Trophoblast cell (in vitro differentiated cells and primary cell): ENCODE measurements at places on chromosomes 5 and 9.

DNA sequence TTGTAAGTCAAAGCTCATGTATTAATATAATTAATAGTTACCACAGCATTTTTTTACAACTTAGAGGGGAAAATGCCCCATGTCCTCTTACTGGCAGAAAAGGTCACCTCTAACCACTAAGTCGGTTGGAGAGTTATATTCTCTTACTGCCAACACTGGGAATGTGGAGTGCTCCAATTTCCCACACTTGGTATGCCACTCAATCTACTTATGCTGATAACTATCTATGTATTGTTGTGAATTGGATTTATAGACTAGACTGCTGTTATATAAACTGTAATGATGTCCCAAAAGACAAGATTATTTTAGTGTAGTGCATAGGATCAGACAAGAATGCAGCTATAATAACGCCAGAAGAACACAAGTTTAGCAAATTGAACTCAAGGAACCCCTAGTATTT lies 2385.2 kb upstream of the C9orf72 start:
- DNase-seq, result no peak

DNA sequence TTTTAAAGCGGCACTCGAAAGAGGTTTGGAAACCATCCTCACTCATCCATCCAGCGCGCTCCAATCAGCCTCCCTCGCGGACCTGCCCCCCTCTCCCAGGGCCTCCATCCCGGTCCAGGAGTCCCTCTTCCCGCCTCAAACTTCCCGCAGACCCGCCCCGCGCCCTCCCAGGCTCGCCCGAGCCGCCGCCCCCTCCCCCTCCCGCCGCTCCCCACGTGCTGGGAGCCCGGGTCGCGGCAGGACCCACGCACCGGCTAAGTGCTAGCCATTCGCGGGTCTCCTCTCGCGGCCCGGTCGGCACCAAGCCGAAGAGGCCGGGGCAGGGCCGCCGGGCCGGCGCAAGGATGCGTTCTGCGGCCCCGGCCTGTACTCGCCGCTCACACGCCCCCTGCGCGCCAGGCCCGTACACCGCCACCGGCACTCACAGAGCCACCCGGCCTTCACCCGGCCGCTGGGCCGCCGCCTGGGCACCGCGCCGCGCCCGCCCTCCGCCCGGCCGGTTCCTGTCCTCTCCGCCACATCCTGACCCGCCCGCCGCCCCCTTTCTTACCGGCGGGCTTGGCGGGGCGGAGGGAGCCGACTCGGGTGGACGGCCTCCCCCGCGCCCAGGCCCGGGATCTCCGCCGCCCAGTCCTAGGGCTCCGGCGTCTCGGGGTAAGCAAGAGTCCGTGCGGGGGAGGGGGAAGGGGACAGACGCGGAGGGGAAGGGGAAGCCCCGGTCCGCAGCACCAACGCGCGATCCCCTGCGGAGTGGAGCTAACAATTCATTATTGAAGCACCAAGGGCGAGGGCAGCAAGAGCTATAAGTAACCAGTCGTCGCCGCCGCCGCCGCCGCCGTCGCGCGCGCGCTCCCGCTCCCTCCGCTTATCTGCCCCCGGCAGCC lies 576 bp downstream of the CHD1 start:
- peak; percentile 51 for DNase-seq

DNA sequence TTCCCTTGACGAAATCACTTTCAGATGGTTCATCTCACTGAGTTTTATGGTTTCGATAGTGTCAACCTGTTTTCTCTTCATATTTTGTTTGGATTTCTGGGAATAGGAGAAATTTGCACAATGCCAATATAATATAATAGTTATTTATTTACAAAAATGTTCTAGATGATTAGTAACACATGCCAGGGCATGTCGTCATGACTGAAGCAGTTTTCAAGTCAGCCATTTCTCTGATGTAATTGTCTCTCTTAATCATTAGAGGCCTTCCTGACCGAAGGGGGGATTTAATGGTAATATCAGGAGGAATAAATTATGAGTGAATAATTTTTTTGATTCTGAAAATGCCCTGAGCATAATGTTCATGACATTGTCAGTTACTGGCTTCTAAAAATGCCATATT lies 246.5 kb upstream of the ATP10B start:
- DNase-seq, result no peak

DNA sequence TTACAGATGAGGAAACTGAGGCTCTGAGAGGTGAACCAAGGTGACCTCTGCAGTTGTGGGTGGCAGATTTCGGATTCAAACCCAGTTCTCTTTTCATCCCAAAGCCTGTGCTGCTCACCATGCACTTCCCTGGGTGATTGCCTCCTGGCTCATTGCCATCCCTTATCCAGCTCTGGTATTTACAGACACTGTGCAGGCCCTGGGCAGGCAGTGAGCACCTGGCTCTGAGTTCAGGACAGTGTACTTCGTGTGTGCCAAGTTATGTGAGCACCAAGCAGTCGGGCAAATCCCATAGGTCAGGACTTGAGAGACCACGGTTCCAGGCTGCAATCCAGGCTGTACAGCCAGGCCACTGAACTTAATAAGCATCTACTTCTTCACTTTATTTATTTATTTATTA lies 1.4 kb downstream of the LRSAM1 start:
- no peak for DNase-seq

DNA sequence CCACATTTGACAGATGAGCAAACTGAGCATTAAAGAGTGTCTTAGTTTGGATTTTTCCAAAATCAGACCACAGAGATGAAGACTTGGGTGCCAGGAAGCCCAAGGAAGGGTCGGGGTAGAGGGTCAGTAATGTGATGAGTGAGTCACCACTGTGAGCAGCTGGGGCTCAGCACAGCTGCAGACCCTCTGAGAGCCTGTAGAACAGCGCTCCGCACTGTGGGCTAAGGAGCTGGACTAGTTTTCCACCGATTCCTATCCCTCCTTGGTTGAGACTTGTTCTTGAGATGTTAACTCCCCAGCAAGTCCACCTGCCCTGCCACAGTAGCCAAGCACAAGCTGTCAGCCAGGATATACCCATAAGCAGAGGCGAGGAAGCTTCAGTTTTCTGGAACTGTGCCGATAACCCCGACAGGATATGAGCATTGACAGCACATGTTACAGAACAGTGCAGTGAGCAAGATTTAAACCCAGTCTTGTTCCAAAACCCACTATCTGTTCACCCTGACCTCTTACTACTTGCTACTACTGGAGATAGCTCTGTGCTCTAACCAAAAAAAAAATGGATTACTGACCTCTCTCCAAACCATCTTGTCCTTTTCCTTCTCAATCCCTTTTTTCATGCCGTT lies 31.8 kb downstream of the EGFLAM start:
- no peak for DNase-seq

GRCh38 chr5:64576250-64576649 lies 70.4 kb downstream of the RGS7BP start:
- no peak for DNase-seq

GRCh38 chr9:133874060-133874657 lies 118.0 kb downstream of the VAV2 start:
- peak; percentile 99 for DNase-seq

- DNase-seq, result peak; percentile 70
These were observed 6.6 kb downstream of the SLC46A2 start for GRCh38 chr9:112884101-112884500.

DNA sequence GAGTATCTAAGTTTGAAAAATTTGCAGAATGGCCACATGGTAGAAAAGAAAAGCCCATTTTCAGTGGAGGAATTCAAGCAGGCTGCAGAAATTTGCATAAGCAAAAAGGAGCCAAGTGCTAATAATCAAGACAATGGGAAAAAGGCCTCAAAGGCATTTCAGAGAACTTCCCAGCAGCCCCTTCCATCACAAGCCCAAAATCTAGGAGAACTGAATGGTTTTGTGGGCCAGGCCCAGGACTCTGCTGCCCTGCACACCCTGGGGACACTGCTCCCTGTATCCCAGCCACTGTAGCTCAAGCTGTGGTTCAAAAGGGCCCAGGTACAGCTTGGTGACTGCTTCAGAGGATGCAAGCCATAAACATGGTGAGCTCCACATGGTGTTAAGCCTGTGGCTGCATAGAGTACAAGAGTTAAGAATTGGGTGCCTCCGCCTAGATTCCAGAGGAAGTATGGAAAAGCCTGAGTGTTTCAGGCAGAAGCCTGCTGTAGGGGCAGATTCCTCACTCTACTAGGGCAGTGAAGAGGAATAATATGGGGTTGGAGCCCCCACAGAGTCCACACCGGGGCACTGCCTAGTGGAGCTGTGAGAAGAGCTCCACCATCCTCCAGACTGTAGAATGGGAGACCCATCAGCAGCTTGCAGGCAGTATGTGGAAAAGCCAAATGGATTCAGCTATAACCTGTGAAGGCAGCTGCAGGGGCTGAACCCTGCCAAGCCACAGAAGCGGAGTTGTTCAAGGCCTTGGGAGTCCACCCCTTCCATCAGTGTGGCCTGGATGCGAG lies 720.7 kb upstream of the CTNND2 start:
- no peak for DNase-seq

DNA sequence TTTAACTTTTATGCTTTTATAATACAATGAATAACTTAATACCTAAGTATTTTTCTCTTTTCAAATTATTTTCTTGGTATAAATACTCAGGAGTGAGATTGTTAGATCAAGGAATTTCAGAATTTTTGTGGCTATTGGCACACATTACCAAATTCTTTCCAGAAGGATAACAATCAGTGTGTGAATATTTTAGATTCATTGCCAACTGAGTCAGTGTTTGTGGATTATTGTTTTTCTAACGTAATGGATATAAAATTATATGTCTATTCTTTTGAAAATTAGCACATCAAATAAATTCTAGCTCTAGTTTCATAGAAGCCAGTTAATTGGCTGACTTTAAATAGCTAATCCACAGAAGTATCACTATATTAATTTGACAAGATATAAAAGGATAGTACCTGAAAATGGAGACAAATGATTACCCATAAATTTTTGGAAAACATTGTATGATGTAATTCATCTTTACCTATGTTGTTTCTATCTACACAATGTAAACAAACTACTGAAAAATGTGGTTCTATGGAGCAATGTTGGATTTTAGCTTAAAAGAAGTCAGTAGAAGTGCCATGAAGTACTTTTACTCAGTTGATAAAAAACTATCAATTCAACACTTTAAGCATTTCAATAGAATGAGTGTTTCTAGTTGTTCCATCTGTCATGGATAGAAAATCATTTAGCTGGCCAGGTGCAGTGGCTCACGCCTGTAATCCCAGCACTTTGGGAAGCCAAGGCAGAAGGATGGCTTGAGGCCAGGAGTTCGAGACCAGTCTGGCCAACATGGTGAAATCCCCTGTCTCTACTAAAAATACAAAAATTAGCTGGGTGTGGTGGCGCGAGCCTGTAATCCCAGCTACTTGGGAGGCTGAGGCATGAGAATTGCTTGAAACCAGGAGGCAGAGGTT lies 185.1 kb downstream of the ADAMTSL1 start:
- peak; percentile 11 for DNase-seq

GRCh38 chr9:86507212-86507630 lies 153.0 kb upstream of the TUT7 start:
- no peak for DNase-seq

DNA sequence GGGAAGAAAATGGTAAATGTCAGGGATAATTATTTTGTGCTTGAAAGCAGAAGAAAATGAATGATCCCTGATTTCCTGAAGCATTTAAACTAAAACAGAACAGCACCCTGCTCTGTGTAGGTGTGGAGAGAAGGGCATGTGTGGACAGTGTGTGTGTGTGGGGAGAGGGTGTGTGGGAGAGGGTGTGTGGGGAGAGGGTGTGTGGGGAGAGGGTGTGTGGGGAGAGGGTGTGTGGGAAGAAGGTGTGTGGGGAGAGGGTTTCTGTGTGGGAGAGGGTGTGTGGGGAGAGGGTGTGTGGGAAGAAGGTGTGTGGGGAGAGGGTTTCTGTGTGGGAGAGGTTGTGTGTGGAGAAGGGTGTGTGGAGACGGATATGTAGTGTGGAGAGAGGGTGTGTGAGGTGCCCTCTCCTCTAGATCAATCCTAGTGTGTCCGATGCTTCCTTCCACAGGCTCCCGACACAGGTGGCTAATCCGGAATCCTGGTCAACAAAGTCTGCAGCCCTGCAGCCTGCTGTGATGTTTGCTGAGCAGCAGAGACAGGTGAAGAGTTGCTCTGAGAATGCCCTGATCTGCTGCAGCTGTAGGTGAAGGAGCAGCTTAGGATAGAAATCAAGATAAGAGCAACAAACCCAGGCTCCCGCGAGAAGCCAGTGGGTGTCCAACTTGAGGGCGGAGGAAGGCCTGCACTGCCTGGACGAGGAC lies 15.5 kb downstream of the IRX4 start:
- DNase-seq, result no peak

DNA sequence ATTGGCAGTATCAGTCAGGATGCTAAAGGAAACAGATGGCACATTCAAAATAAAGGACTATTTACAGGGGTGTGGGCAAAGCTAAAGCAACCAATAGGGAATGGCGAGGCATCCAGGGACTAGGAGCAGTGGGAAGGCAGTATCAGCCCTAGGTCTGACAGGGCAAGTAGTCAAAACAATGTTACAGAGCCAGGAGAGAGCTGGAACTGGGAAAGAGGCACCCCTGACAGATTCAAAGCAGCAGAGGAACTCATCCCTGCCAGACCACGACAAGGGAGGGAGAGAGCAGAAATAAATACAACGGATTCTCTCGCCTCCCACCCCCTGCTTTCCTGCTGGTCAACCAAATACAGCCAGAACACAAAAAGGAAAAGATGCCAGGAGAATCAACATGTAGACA lies 371.5 kb downstream of the NR2F1-AS1 start:
- no peak for DNase-seq

- DNase-seq, result no peak
These were observed 441.5 kb downstream of the ENC1 start for GRCh38 chr5:74199005-74199404.

GRCh38 chr5:116553366-116553765 lies 21.3 kb downstream of the SEMA6A start:
- DNase-seq, result no peak

DNA sequence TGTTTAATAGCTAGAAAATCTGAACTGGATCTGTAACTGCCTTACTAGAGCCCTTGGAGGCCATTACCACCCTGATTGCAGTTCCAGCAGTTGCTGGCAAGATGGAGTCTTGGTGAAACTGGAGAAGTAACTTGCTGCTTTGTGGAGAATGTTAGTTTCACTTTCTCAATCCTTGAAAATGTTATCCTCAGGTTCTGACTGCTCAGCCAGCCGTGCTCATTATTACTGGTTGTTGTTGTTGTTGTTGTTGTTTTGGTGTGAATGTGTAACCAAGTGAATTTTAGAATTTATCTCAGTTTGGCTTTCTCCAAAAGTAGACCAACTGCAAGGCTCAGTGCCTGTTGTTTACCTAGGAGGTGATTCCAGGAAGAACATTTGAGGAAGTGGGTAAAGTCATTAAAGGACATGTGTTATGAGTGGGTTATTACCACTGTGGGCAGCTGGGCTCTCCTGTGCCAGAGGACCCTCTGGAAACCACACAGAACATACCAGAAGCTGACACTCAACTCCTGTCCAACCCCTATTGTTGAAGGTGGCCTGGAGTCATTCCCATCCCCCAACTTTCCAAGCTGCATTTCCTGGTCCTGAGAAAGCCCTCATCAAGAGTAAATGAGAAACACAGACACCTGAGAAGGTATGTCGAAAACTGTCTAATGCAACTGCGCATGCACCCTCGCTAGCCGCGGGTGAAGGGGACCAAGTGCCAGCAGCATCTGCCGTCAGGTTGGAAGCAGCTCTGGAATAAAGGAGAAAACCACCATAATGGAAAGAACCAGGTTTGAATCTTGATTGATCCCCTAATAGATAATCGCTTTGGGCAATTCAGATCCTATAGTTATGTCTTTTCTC lies 111.6 kb downstream of the CMYA5 start:
- peak; percentile 83 for DNase-seq

- DNase-seq, result no peak
These were observed 27.5 kb downstream of the B4GALT1 start for GRCh38 chr9:33139421-33140228.
